Stimulated activated CD8-positive, alpha-beta memory T cell treated with anti-CD3 and anti-CD28 coated beads, Interleukin-7, amount 100 ng/mL, for 48 hours (primary cell): ENCODE measurements at places on chromosomes 7 and 10.

DNA sequence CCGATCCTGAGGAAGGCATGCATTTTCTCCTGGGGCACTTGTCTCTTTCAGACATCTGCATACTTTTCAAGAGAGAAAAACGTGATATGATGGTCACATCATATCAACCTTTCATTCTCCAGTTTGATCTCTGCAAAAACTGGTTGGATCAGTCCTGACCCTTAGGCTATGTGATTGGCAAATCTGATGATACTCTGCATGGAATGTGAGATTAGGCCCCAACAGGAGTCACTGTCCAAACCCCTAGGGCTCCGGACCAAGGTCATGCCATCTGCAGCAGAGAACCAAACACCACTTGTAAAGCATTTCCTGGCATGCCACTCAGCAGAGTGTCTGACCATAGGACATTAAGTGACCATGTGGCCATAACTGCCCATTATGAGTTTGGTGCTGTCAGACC lies 8.6 kb downstream of the GCK start:
- no peak for DNase-seq

DNA sequence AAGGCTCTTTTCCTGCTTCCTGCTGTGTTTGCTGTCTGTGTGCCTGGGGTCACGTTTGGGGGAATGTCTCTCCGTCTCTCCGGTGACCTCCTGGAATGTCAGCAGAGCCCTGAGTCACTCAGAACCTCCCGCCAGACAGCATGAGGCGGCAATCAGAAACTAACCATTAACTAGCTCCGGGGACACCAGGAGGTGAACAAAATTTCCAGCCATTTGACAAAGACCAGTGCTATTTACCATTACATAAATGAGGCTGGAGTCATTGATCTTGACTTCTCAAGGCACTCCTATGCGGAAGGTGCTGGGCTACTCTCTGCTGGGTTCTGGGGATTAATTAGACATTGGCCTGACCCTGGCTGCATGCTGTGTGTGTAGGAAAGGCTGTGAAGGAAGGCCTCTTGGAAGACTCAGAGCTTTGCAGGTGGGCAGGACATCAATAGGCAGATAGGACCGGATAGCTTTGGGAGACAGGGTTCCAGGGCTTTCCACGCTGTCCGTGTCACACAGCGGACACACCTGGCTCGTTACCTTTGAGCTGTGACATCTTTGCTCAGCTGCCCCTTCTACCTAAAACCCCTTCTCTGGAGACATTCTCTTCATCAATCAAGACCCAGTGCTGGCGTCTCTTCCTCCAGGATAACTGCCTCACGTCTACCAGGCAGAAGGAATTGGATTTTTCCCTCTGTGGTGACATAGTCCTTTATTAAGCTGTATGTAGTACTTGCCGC lies 77.0 kb downstream of the PFKFB3 start:
- DNase-seq: no peak

DNA sequence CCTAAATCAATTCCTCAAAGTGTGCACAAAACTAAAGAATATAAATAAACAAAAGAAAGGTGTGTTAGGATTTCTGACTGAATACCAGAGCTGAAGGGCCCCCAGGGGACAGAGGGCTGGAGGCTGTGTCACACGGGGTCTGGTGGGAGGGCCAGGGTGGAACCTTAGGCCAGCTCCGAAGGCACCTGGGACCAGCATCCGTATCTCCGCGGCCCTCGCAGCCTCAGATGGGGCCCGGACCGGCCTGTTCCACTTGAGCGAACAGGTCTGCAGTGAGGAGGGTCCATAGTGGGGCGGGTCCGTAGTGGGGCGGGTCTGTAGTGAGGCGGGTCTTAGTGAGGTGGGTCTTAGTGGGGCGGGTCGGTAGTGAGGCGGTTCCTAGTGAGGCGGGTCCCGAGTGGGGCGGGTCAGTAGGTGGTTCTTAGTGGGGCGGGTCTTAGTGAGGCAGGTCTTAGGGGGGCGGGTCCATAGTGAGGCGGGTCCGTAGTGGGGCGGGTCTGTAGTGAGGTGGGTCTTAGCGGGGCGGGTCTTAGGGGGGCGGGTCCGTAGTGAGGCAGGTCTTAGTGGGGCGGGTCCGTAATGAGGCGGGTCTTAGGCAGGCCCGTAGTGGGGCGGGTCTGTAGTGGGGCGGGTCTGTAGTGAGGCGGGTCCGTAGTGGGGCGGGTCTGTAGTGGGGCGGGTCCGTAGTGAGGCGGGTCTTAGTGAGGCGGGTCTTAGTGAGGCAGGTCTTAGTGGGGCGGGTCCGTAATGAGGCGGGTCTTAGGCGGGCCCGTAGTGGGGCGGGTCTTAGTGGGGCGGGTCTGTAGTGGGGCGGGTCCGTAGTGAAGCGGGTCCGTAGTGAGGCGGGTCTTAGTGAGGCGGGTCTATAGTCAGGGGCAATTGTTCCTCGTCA lies 15.1 kb downstream of the GPR146 start:
- no peak for DNase-seq

DNA sequence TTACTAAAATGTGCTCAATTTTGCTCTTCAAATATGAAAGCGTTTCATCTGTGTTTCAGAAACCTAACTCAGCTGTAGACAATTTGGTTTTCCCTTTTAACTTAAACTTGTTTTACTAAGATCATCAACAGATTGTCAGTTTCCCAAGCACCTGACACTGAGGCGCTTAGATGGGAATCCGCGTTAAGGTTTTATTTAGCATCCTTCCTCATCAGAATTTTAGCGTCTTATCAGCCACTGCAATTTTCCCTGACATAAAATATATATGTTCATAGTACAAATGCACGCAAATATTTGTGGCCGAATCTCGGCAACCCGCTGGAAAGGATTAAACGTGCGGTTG lies 1.2 kb downstream of the SGCE start:
- DNase-seq: no peak

DNA sequence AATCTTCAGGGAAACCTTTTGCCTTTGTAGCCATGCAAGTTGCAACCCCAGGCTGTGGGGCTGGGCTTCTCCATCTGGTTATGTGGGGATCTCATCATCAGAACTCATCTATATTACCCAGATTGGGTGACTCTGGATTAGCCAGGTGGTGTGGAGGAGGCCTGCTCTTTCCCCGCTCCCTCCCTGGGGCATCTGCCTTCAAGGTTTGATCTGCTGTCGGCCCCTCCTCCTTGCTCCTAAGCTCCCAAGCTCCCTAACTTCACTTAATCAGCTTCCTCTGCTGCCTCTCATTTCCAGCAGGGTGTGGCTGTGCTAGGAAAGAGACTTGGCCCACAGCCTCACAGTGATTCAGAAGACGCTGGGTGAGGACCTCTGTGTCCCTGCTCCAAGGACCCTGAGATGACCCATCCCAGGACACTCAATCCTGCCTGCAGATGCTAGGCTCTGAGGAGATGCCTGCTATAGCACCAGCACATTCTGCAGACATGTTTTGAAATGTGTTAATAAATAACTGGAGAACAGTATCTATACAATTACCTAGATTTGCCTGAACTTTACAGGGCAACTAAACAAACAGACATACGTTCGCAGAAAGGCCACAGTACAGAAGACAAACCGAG lies 392.1 kb upstream of the PODXL start:
- no peak for DNase-seq

- no peak for DNase-seq
Observed at GRCh38 chr10:11573497-11573896, 38.0 kb downstream of the USP6NL start.

DNA sequence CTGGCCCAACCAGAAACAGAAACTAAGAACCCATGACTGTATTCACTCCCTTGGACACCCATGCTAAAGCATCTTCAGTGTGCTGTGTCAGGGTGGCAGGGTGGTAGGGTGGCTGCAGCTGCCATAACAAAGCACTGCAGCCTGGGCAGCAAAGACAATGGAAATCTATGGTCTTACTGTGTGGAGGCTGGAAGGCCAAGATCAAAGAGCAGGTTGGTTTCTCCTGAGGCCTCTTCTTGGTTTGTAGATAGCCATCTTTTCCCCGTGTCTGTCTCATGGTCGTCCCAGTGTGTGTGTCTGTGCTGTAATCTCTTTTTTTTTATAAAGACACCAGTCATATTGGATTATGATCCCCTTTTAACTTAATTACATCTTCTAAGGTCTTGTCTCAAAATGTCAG lies 15.2 kb upstream of the ZNF25 start:
- DNase-seq: no peak

DNA sequence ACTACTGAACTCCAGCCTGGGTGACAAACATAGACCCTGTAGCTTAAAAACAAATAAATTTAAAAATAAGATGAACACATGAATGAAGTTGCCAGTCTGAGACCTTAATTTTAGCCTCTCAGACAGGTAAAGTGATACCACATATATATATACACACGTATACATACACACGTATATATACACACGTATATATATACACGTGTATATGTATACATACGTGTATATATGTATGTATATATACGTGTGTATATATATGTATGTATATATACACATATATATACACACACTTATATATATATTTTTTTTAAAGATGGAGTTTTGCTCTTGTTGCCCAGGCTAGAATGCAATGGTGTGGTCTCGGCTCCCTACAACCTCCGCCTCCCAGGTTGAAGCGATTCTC lies 62.7 kb downstream of the UBE2H start:
- DNase-seq: no peak

DNA sequence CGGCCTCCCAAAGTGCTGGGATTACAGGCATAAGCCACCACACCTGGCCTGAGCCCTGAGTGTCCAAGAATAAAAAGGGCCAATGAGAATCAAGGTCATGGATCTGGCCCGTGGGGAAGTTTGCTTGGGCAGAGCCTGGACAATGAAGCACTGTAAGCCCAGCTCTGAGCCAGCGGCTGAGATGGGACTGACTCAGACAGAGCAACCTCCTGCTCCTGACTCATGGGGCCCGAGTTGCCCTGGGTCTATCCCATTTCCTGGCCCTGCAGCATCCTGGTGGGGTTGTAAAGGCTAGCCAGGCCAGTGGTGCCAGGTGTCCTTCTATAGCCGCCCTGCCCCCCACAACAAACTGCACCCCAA lies 5.2 kb upstream of the MYH16 start:
- no peak for DNase-seq

DNA sequence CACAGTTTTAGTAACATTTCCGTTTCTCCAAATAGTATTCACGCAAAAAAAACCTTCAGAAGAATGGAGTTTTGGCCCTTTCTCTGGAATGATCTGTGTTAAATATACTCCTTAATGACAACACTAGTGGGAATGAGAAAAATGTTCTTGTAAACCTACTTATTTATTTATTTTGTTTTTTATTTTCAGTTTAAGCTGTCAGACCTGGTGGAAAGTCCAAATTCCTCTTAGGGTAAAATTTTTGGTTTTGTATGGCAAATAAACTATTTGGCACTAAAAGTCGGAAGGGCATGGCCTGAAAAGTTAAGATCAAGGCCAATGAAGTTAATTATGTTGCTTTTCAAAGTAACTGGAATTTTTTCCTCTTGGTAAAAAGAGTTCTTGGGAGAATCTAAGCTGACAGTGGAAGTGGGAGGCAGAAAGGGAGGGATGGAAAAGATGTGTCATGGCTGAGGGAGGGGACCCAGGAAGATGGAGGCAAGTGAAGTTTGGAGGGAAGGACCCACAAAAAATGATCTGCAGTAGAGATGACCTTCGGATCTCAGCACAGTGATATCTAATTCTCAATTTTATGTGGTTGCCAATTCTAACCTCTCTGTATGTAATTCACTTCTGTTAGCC lies 33.5 kb upstream of the VPS41 start:
- DNase-seq: no peak

DNA sequence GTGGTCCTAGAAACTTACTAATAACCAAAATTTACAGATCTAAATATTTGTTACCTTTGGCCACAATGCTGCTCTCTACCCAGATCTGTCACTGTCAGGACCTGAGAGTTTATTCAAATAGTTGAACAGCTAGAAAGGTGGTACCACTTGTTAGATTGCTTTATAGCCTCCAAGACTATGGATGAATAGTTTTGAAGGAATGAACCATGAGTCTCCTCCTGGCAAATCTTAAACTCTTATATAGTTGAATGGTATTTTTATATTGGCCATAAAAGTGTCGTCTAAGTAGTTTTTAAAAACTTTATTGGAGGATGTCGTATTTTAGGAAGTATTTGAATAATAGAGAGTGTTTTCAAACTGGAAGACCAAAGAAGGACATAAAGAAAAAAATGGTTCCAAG lies 178.7 kb downstream of the AHR start:
- DNase-seq: no peak

DNA sequence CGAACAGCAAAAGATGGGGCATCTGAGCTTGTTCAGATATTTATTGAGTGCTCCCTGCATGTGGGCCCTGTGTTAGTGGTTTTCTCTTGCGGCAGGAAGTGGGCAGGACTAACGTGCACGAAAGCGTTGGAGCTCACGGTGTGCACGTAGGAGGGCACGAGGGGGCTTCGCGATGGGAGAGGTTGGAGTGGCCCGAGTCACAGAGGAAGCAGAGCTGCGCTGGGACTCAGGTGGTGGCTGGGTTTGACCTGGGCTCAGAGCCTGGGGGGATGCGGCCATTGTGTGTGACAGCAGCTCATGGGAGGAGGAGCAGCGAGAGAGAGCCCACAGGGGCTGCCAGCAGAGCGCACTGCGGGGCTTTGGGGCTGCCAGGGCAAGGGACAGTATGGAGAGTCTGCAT lies 7.7 kb downstream of the ZSCAN25 start:
- DNase-seq: peak; percentile 74

DNA sequence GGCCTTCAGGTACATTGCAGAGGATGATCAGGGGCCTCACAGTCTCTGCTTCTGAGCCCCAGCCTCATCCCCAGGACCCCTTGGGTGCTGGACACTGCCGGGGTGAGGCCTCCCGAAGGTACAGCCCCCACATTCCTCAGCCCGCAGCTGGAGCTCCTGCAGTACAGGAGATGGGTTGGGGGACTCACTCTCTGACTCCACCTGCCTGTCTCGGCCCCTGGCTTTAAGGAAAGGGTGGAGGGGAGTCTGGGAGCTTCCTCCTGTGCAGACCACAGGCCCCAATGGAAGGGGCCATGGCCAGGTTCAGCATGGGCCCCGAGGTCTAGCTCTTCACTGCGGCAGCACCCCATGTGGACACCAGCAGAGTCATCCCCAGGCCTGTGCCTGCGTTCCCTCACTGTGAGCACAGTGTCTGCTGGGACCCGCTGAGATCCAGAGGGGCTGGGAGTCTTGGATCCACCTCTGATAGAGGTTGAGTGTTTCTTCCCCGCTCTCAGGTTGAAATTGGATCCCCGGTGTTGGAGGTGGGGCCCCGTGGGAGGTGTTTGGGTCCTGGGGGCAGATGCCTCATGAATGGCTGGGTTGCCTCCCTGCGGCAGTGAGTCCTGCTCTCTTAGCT lies 99.9 kb downstream of the PRKAG2 start:
- no peak for DNase-seq

DNA sequence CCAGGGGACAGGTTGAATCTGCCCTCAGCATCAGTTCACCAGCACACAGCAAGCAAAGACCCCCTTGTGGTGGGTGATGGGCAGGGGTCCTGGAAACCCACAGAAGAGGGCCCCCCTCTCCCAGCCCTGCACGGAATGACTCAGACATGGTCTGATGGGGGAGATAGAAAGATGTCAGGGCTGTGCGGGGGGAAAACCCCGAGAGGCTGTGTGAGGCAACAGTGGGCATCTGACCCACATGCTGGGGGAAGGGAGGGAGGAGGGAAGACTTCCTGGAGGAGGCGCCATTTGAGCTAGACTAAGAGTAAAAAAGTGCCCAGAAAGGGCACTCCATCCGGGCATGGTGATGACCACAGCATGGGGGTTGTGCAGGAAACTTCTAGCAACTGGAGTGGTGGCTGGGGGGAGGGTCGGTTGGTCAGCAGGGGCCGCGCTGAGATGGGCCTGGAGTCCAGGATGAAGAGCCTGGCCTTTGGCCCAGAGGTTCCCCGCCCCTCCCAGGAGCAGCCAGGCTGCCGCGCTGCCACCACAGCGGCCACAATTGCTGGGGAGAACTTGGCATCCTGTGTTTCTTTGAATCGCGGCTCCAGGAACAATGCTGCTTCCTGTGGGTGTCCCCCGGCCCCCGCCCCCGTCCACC lies 2.5 kb downstream of the LFNG start:
- DNase-seq: peak; percentile 81
